ENCODE measurements at places on chromosomes 12 and 14. TPM values are rescaled to one million over a fixed set of nuclear protein-coding genes. Genes with fewer than 3 reads are reported as not detected.
A peak's percentile ranks its signal among the peaks of the same experiment; 100 is the strongest.

DNA sequence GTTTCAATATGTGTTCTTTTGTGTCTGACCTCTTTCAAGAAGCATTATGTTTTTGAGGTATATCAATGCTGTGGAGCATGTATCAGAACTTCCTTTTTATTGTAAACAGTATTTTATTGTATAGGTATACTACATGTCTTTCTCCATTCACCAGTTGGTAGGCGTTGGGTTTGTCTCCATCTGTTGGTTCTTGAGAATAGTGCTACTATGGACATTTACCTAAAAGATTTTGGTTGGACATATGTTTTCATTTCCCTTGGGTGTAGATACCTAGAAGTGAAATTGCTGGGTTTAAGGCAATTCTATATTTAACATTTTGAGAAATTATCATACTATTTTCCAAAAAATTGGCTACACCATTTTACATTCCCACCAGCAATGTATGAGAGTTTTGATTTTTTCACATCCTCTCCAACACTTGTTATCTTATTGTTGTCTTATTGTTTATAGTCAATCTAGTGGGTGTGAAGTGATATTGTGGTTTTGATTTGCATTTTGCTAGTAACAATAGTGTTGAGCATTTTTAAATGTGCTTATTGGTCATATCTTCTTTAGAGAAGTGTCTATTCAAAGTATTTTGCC, 409.2 kb downstream of the IPO8 start:
- DNase-seq: peak; percentile 22

GRCh38 chr14:58362798-58363412, 32.8 kb upstream of the TOMM20L start:
- peak; percentile 21 for DNase-seq

Gene CCDC38
- total RNA-seq: 0.27 TPM

GRCh38 chr14:51004352-51004800, 60.1 kb upstream of the PYGL start:
- DNase-seq: no peak

GRCh38 chr12:467591-467990, 7.9 kb downstream of the B4GALNT3 start:
- DNase-seq: no peak

- peak; percentile 84 for DNase-seq
Observed at GRCh38 chr12:15757553-15758255, 31.5 kb downstream of the EPS8 start.

DNA sequence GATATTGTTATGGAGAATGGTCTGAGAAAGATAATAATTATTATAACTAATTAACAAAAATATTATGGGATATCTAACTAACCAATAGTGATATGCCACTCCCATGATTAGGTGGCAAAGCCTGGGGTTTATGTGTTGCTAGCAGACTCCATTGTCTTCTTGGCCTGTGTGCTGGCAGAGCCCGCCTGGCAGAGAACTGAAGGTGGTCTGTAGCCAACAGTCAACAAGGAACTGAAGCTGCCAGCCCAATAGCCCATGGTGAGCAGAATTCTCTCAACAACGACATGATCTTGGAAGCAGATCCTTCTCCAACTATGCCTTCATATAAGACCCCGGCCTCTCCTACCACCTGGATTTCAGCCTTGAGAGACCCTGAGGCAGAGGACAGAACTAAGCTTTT, 258.8 kb downstream of the SLC15A4 start:
- DNase-seq: no peak

Gene SLC5A8
- total RNA-seq: not detected

DNA sequence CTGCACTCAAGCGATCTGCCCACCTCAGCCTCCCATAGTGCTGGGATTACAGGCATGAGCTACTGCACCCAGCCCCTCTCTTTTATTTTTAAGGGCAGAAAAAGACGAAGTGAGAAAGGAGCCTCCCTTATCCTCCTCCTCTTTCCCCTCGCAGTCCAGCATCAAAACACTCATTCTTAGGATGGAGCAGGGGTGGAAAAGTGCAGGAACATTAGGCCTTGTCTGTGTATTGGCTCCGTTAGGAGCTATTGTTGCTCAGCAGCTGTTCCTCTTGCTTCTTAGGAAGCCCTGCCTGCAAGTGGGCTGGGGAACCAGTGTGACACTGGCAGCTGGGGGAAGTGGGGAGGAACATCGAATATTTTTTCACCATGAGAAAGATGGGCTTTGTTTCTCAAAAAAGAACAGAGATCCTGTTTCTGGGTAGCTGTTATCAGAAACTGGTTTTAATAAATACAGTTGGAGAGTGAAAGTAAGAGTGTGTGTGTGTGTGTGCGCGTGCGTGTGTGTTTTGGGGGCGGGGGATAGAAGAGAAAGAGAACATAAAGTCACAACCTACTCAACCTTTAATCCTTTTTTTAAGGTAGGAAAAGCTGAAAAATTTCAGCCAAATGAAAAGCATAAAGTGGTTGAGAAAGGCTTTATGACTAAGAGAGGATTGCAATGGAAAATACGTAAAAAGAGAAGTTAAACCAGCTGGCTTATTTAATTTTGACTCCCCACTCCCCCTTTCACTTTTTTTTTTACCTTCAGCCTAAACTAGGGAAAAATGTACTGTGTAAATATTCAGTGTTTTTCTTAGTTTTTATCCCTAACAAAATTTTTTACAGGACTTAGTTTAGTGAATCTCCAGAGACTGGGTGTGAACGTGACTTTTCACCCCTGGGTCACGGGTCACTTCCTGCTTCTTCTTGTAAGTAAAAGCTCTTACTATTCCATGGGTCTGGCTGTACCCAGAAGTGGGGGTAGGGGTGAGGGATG, 197.2 kb upstream of the PLEKHG7 start:
- no peak for DNase-seq

DNA sequence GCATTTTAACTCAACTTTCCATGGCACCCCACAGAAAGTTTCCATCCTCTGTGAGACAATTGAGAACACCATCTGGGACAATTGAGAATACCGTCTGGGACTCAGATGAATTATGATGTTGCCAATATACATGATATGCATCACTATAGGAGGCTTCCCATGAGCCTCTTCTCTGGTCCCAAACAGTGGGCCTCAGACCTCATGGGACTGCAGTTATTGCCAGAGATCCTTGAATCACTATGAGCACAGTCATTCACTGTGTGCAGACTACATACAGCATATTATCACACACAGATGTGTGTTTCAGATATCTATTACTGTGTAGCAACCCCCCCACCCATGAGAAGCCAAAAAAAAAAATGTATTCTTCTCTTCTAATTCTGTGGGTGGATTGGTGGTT, 134.4 kb downstream of the GXYLT1 start:
- DNase-seq: no peak

Gene GTF2A1
- total RNA-seq: 39.7 TPM

- peak; percentile 54 for DNase-seq
Observed at GRCh38 chr14:70714055-70714550, 72.4 kb downstream of the TTC9 start.

Gene KLRC4
- 2.1 TPM for total RNA-seq

GRCh38 chr14:51750542-51750941, 98.8 kb downstream of the FRMD6 start:
- peak; percentile 19 for DNase-seq

GRCh38 chr14:104293851-104294627, 155.7 kb downstream of the KIF26A start:
- no peak for DNase-seq

DNA sequence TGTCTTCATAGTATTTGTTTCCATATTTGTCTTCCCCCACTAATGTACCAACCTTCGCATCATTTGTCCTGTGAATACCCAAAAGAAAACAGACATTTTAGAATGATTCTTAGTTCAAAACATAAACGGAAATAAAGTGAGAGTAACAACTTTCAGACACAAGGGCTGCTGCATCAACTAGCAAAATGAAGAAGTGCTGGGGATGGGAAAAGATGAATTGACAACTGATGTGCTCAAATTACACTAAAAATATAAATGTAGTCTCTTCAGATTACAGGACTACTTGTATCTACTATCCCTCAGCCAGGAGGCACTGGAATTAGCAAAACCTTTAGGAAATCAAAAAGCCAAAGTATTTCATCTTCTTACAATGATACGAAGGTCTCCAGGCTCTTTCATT, 743 bp downstream of the NDUFA12 start:
- no peak for DNase-seq

GRCh38 chr12:95590775-95591174, 39.5 kb upstream of the USP44 start:
- no peak for DNase-seq

Gene MORN3
- total RNA-seq: 0.34 TPM

DNA sequence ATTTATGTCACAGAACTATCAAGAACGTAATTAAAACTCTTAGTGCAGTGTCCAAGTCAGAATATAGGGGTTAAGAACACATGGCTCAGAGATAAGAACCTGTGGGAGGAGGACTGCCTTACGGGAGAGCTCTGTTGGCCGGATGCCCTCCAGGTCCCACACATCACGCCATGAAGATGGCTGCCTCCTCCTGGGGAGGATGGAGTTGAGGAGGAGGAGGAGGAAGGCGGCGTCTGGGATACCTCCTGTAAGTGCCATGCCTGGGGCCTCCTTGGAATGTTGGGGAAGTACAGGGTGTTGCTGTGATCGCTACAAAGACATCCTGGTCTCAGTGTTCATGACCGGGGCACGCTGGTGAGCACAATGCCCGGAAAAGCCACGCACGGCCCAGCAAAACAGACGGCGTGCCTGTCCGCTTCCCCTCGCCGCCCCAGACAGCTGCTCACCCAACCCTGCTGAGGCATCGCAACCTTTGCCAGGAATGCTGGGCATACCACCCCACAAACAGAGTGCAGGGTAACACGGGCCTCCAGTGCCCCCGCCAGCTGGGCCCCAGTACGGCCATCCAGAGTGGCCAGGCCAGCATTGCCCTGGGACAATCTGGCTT, 28.7 kb upstream of the CD9 start:
- no peak for DNase-seq

Gene ANKRD33
- not detected for total RNA-seq

DNA sequence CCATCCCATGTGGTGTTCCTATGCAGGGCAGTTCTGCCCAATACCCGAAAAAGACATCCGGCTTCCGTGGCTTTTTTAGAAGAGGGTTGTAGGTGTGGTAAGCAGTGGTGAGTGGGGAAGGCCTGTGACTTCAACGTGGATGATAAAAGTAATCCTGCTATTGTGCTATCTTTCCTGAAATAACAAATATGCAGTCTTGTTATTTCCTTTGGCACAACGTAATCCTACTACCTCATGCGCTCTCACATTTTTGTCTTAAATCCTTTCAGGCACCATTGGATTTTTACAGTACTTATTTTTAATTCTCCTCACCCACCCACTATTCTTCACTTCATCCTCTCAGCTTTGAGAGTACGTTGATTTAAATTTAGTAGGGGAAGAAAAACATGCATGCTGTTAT, 96.8 kb downstream of the IPO8 start:
- DNase-seq: no peak
